ENCODE measurements at places on chromosomes 16 and 17. TPM values are rescaled to one million over a fixed set of nuclear protein-coding genes. Genes with fewer than 3 reads are reported as not detected.

The MT1M gene
- 2.2 TPM for total RNA-seq

The SLC5A11 gene
- total RNA-seq = not detected

The CA7 gene
- total RNA-seq = not detected

The TEFM gene
- total RNA-seq = 8.8 TPM

The P2RX5 gene
- 21.5 TPM for total RNA-seq

The KRT12 gene
- total RNA-seq = not detected

The TOP2A gene
- 264 TPM for total RNA-seq

The ZNF768 gene
- 36.7 TPM for total RNA-seq

The FOXF1 gene
- total RNA-seq = not detected

The FAHD1 gene
- total RNA-seq = 58.8 TPM

- peak; percentile 68 for DNase-seq
Observed at GRCh38 chr17:8121681-8122421, 2.1 kb downstream of the HES7 start.

- no peak for DNase-seq
Observed at GRCh38 chr17:8053600-8053999, 14.7 kb downstream of the ALOX15B start.

GRCh38 chr17:46097497-46097896, 95.7 kb downstream of the KANSL1 start:
- DNase-seq = no peak

GRCh38 chr17:79836972-79837887, 2.0 kb downstream of the CBX4 start:
- DNase-seq = peak; percentile 25

GRCh38 chr17:41184480-41184961, at the start of gene KRTAP4-1:
KRTAP4-1 (minus strand) TSS chr17:41184911; CDS start chr17:41184854, 57 bp downstream.
- DNase-seq = peak; percentile 32

GRCh38 chr17:68861602-68862001, 93.6 kb downstream of the ABCA8 start:
- DNase-seq = peak; percentile 12

DNA sequence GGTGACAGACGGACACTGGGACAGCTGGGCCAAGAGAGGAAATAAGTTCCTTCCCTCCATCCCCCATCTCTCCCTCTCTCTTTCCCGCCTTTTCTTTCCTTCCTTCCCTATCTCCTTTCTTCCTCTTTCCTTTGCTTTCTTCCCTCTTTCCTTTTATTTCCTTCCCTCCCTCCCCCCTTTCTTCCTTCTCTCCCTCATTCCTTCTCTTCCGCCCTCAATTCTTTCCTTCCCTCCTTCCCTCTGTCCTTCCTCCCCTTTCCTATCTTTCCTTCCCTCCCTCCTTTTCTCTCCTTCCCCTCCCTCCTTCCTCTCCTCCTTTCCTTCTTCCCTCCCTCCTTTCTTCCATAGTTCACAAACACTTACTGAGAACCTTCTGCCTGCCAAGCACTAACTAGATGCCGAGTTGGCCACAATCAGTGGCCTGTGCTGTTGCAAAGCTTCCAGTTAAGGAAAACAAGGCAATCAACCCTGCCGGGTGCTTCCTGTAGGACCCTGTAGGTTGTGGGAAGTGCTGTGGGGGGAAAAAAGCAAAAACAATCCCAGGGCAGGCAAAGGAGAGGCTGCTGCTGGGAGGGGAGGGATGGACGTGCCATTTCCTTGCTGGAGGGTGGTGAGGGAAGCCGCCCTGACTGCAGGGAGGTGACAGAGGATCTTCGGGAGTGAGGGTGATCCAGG, 31.7 kb downstream of the ABCC6 start:
- no peak for DNase-seq

GRCh38 chr17:58377093-58377601, 25.1 kb upstream of the SUPT4H1 start:
- no peak for DNase-seq

DNA sequence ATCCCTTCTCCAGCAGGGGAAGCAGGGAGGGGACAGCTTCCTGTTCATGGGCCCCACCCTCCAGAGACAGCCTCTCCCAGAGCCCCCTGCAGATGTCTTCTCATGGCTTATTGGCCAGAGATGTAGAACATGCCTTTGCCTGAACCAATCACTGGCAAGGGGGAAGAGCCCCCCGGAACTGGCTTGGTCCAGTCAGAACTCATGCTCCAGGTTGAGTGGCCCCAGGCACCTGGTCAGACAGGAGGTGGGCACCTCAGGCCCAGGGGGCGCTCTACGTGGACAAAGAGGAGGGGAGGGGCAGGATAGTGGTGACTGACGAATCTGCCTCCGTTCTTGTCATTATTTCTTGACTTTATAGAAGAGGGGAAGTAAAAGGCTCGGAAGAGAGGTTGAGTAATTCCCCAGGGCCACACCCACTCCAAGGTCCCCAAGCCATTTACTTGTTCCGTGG, 23.6 kb downstream of the RAB11FIP4 start:
- no peak for DNase-seq

- no peak for DNase-seq
Observed at GRCh38 chr16:2527071-2527783, 4.0 kb downstream of the CEMP1 start.

- DNase-seq = no peak
Observed at GRCh38 chr16:85555719-85556455, 57.2 kb upstream of the GSE1 start.

DNA sequence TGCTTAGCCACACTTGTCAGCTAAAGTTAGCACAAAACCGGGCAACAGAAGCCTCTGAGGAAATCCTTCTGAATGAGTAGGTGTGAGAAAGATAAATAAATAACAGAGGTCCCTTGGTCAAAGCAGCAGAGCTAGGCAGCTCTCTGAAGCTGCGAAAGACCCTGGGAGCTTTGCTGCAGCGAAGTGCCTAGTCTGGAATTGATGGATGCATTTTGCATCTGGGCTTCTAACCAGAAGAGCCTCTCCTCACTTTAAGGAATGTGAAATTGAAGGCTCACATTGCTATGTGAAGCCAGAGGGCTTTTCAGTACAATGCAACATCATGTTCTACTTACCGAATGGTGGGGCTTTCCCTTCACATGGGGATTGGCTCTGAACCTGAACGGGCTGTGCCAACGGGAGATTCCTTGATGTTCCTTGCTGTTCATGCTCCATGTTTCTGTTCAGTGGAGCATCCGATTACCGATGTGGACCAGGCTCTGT, 274.6 kb downstream of the HS3ST3B1 start:
- DNase-seq = no peak

DNA sequence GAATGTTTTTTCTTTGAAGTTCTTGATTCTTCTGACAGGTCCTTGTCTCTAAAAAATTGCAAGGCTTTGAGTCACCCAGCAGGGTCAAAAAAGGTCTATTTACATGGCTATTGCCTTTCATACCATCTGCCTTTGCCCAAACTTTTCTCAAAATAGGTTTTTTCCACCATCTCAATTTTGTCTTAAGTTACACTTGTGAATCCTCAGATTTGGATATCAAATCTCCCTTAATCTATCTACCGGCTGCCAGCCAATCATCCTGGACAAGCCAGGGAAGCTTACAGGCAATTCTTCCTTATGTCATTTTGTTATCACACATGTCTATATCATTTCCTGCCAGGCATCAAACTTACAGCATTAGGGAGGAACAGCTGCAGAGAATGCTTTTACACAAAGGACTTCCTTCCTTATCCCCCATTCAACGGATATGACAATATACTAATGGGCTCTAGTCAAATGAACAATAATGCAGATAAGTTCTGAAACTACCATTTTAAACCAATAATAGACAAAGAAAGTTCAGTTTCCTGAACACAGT, 104.1 kb upstream of the CORO6 start:
- peak; percentile 91 for DNase-seq

DNA sequence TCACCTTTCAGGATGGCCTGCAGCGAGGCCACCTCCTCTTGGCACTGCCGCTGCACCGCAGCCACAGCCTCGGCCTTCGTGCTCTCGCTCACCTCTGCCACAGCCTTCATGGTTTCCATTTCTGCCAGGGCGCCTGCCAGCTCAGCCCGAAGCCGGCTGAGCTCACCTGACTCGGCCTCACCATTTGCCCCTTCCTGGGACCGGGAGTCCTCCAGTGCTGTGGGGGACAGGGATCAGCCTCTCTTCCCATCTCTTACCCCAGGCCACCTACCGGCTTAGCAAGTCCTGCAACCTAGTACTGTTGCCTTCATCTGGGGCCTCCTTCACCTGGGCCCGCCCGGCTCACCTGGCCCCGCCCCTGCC, 658 bp downstream of the RABEP2 start:
- no peak for DNase-seq

GRCh38 chr16:66443269-66443652, 16.2 kb downstream of the BEAN1 start:
- no peak for DNase-seq

DNA sequence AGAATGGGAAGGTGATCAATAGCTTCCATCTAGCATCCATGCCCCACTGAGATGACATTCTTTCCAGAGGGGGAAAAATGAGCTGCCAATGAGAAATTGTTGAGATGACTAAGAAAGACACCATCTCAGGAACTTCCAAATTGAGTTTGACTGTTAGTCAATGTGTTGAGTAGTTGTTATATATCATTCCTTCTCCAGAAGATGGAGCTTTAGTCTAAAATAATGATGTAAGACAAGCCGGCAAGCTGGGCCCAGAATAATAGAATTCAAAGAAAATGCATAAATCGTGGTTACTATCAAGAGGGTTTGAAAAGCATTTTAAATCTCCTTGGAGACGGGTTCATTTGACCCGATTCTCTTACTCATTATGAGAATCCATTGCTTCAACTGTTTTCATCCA, 71.0 kb upstream of the ATF7IP2 start:
- peak; percentile 8 for DNase-seq

DNA sequence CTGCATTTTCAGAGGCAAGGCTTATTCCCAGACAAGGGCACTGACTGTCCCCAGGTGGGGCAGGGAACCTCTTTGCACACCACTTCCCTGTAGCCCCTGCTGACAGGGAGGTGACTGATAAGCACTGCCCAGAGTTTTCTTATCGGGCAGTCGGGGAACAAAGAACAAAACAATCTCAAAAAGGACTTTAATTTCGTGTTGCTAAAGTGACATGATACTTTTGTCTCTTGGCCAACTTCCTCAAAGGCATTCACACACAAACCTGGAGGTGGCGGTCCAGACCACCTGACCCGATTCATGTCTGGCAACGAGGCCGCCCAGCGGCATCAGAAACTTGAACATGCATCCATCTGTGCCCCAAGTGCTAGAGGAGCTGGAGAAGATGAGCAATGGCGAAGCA, 28.9 kb downstream of the ZDHHC7 start:
- DNase-seq = no peak

GRCh38 chr17:1377334-1377733, 22.7 kb downstream of the YWHAE start:
- no peak for DNase-seq

DNA sequence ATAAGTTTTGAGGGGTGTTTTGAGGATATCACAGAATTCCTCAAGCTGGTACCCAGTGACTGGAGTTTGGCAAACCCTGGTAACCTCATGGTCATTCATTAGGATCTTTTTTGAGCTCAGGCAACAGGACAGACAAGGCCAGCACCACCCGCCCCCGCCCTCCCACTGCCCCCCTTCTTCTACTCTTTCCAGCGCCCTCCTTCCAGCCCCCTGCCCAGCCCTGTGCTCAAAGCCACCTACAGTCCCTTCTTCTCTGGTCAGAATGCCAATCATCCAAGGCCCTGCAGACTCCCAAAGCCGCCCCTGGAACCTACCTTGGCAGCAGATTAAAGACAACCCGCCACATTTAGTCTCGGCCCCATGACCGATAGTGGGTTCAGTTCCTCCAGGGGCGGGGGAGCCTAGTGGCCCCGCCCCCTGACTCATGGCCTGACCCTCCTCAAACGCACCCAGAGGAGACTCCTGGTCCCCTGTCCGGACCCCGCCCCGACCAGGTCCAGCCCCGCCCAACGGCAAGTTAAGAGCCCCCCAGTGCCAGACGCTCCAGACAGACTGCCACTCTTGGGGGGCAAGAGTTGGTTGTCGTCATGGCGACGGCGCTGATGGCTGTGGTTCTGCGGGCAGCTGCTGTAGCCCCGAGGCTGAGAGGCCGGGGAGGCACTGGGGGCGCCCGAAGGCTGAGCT, at the start of gene NAGS:
Gene NAGS (plus strand): TSS at position 546 of the 684 bp plus-strand sequence. CDS start 42 bp downstream, at position 588.
- DNase-seq = no peak

GRCh38 chr16:84886497-84887090, 66.8 kb downstream of the CRISPLD2 start:
- no peak for DNase-seq

GRCh38 chr17:17767154-17767869, 69.5 kb downstream of the SREBF1 start:
- no peak for DNase-seq

DNA sequence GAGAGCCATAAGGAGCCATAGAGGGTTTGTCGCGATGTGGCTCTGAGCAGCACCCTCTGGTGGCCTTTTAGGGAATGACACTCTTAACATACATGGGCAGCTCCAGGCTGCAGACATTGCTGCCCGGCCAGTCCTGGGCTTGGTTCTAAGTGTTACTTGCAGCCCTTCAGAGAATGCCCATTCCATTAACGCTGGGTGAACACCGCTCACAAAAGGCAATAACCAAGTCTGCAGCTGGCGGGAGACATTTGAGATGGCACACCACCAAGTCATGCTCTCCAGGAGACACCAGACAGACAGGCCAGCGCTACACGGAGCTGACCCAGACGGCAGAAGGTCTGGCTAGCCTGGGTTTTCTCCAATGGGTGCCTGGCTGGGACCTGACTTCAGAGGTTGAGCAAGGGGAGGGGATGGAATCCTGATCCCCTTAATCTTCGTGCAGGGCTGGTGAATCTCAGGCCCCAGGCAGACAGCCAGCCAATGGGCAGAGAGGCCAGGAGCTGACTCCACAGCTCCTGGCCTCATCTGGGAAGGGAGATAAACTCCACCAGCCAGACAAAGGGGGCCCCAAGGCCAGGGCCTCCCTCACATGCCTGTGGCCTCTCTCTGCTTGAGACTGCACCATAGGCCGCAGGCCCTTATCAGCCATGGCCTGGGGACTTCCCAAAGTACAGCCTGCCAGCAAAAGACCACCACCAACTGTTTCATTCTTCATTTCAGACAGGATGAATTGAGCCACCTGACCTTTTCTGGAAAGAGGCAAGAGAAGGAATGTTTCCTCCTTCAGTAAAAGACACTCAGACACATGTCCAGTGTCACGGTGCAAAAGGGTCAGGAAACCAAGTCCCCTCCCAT, 58.8 kb downstream of the ZDHHC7 start:
- DNase-seq = peak; percentile 72

GRCh38 chr16:46976550-46976949, 3.1 kb upstream of the DNAJA2 start:
- DNase-seq = no peak

Measured in LHCN-M2 (cell line).